ENCODE measurements at places on chromosomes 2 and 18.

DNA sequence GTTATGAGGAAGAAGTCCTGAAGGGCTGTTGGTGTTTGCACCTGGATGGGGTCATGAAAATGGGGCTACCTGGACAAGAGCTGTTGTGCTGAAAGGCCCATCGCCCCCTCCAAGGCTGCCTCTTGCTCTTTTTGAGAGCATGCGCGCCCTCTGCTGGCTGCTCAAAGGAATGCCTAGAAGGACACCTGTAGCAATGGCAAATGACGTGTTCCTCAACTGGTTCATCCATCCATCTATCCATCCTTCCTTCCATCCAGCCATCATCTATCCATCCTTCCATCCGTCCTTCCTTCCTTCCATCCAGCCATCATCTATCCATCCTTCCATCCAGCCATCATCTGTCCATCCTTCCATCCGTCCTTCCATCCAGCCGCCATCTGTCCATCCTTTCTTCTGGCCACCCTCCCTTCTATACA is 17.2 kb upstream of the RPL31 start:
- peak; percentile 52 for DNase-seq

DNA sequence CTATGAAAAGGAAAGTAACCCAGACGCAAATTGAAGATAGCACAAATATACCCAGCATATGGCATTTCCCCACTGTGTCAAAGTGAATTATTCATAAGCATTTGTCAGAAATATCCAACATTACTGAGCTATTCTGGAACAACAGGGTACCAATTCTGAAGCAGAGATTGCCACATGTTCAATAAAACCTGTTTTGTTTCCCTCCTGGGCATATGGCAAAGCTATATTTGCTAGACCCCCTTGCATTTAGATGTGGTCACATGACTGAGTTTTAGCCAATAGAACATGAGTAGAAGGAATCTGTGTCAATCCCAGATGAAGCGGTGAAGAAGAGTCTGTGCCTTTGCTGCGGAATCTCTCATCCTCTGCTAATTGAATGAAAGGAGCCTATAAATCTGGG is 296.4 kb upstream of the DLGAP1 start:
- DNase-seq: no peak

GRCh38 chr2:65049010-65049639 is 7.1 kb upstream of the CEP68 start:
- DNase-seq: no peak

DNA sequence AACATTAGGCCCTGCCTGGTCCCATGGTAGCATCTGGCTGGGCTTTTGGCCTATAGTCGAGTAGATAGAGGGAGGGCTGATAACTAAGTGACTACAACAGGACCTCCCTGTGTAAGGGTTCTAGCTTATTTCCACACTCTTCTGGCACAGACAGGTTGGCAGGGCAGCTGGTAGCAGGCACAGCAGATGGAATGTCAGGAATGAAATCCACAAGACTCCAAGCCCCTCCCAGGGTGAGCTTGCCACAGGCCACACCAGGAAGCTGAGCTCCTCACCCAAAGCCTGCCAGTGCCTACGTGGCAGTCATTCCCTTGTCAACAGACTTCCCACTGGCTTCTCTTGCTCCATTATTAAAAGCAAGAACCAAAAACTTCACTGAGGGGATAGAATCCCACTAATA is 20.7 kb upstream of the C1QL2 start:
- no peak for DNase-seq

- no peak for DNase-seq
Observed at GRCh38 chr18:23761941-23762340, 72.7 kb downstream of the LAMA3 start.

DNA sequence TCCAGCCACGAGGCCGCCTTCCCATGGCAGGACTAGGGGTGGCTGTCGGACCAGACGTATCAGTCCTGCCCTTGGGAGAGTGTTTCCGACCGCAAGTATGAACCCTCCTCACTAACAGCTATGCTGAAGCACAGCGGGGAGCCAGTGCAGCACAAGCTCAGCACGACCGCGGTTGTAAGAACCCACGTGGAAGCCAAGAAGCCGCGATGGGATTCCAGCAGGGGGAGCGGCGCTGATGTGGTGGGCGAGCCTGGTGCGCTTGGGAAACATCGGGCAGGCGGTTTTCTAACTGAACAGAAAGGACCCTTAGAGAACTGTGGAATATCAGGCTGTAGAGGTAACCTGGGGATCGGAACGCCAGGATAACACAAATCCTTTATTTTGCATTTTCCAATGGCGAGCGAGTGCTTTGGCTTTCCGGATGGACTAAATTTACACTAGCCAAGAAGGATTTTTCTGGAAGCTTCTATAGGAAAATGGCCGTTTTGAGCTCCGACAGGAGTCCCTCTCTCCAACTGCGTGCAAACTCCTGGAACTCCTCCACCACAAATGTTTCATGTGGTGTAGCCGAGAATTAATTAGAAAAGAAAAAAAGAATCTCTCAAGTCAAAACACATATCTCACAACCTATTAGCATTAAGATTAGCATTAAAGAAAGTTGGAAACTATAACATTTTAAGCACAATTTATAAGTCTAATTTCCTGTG is 132.0 kb upstream of the MYCN start:
- DNase-seq: no peak

GRCh38 chr2:134336352-134336751 is 82.5 kb downstream of the MGAT5 start:
- DNase-seq: no peak

DNA sequence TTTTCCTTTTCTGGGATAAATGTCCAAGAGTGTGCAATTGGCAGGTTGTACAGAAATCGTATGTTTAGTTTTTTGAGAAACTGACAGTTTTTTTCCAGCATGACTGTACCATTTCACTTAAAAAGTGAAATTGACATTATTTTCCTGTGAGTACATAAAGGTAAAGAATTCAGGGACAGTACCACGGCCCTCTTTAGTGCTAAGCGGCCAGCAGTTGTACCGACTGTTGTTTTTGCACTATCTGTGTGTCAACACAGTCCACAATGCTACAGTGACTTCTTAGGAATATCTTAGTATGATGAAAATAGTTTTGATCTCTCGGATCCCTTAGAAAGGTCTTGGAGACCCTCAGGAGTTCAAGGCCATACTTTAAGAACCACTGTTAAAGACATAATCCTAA is 2.6 kb downstream of the LIMS1 start:
- no peak for DNase-seq

- DNase-seq: no peak
Observed at GRCh38 chr18:69067048-69067447, 269.2 kb downstream of the CCDC102B start.

GRCh38 chr2:158315000-158315399 is 141.6 kb downstream of the CCDC148 start:
- DNase-seq: no peak

DNA sequence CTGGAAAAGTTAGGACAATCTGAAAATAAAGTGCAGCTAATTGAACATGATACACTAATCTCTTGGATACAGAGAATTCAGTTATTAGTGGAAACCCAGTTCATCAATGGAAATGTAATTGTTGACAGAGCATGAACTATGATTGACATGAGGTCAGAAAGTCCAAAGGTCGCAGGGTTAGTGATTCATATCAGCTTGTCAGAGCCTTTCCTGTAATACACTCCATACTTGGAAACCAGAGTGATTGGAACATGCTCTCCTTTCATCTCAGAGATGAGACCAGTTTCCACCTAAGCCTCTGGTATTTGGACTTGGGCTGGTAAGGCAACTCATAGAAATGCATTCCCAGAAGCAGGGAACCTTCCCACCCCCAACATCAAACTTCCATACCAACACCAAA is 8.5 kb upstream of the NCKAP5 start:
- DNase-seq: no peak

GRCh38 chr18:57134618-57135135 is 12.2 kb upstream of the BOD1L2 start:
- no peak for DNase-seq

GRCh38 chr18:32461709-32462272 is 8.9 kb downstream of the GAREM1 start:
- no peak for DNase-seq

GRCh38 chr18:65968239-65969004 is 217.6 kb downstream of the CDH7 start:
- DNase-seq: no peak

GRCh38 chr18:54151376-54151775 is 73.1 kb downstream of the MBD2 start:
- no peak for DNase-seq

DNA sequence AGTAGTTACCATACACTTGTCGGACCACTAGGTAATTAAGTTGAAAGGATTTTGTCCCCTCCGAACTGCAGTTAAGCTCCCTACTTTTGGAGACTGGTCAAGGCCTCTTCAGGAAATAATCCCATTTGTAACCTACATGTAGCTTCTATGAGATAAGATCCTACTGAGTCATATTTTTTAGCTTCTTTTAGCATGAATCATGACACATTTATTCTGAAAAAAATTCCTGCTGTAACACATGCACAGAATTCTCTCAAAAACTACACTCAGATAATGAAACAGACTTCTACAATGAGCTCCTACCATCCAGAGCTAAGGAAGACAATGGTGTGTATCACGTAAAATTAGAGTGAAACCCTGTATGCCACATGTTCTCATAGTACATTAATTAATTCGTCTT is 100.7 kb upstream of the CCDC195 start:
- no peak for DNase-seq

DNA sequence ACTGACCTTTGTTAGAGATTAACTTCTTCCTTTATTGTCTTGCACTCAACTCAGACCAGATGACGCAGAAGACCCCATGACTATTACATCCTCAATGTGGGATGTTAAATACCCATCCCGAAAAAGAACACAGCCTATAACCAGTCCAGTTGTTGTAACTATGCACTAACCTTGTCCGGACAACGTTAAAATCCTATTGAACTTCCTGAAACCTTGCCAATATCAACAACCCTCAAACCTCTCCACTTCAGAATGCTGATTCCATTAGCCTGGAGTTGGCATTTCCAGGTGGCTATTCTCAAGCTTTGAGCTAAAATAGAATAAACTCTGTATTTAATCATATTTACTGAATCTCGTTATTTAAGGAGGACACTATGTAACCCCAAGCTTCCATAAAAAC is 13.6 kb downstream of the NMS start:
- no peak for DNase-seq

DNA sequence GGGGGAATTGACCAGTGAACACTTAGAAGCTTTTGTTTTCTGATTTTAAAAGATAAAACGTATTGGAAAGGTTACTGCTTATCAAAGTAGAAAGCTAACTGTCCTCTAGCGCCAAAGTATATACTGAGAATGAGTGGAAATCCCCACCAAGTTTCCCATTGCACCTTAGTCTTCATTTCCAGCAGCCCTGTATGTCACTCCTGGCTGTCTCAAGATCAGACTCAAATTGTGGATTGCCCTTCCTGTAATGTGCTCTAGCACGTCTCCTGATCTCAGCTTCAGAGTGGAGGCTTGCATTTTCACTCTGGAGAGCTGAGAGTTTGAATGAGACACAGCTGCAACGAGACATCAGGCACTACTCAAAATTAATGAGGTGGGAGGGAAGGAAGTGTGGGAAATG is 26.6 kb downstream of the MFF start:
- no peak for DNase-seq

DNA sequence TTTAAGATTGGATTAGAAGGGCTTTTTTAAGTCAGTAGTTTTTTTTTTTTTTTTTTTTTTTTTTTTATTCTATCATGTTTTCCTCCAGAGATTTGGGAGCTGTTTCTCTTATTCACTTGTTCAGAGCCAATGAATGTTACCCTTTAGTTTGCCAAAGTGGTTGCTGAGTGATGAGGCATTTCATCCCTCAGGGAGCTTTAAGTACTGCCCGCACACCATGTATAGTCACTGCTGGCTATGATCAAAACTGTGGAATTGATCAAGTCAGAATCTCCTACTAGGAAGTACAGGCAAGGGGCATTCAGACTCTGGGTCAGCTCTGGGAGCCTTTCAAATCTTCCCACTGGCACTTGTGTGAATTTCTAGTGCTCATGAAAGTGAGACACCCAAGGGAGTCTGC is 201.6 kb downstream of the IKZF2 start:
- no peak for DNase-seq

GRCh38 chr2:192002418-192002817 is 155.5 kb upstream of the CAVIN2 start:
- DNase-seq: no peak

DNA sequence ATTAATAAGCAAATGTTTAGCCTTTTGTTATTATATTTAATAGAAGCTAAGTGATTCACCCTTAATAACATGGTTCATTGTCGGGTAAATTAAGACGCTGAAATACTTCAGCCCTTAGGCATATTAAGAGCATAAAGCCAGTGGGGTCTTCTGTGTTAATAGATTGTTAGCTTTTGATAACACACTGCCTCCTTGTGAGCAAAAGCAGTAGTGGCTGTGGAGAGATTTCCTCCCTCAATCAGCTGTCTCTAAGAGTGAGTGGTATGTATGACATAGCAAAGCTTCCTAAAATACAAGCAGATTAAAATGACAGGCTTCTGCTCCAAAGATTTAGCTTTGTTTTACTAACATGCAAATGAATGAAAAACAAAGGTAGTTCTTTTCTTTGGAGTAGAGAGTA is 143.7 kb upstream of the SYT4 start:
- DNase-seq: no peak

DNA sequence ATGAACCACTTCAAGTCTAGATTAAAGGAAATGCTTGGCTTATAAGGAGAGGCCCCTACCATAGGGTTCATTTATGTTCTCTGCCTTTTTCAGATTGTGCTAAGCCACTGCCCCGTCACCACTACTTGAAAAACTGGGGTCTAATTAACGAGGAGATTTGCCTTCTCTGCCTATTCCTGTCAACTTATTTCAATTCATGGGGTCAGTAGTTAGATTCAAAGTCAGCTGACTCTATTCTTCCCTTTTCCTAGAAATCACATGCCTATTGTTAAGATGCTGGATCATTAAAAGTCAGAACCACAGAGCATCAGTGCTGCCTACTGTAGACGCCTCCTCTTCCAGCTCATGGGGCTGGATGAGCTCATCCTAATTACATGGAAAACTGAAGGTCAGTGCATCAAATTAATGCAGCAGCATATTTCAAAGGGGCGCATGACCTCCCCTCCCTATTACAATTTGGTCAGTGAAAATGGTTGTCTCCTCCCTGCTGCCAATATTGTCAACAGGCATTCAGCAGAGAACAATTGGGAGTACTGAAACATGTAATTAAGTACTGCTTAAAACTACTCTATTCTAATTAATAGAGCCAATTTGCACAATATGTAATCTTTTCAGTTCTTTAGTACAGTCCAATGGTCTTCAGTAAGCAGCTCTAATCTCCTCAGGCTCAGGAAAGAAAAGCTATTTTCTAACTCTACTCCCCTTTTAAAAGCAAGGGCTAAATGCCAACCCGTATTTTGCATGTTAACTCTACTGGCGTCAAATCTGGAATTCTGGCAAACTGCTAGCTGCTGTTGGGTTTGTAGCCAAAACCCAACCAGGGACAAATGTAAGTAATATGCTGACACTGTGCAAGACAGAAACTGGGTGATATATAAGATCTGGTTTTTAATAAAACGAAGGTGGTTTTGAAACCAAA is 117.4 kb upstream of the ITGB6 start:
- no peak for DNase-seq

- DNase-seq: no peak
Observed at GRCh38 chr2:67394734-67395133, 2.4 kb upstream of the ETAA1 start.
